Pericardium fibroblast (primary cell): ENCODE measurements at places on chromosomes 16 and 17. TPM values are rescaled to one million over a fixed set of nuclear protein-coding genes. Genes with fewer than 3 reads are reported as not detected.

The ALDH3A1 gene
- not detected in 2 replicates for total RNA-seq

The TNS4 gene
- 7.5 TPM in 1 of 2 replicates, not detected in the other for total RNA-seq

The STAC2 gene
- total RNA-seq: 0.82 TPM in 1 of 2 replicates, not detected in the other

The FDXR gene
- 13.2 and 25.7 TPM in 2 replicates for total RNA-seq

The BCL6B gene
- 0.35 and 2.2 TPM in 2 replicates for total RNA-seq

The MYH11 gene
- 0.47 TPM in 1 of 2 replicates, not detected in the other for total RNA-seq

The CA7 gene
- total RNA-seq: not detected in 2 replicates

The TP53TG3C gene
- total RNA-seq: not detected in 2 replicates
